Panc1 (cell line): ENCODE measurements at places on chromosomes 6 and 20.
A peak's percentile ranks its signal among the peaks of the same experiment; 100 is the strongest.

DNA sequence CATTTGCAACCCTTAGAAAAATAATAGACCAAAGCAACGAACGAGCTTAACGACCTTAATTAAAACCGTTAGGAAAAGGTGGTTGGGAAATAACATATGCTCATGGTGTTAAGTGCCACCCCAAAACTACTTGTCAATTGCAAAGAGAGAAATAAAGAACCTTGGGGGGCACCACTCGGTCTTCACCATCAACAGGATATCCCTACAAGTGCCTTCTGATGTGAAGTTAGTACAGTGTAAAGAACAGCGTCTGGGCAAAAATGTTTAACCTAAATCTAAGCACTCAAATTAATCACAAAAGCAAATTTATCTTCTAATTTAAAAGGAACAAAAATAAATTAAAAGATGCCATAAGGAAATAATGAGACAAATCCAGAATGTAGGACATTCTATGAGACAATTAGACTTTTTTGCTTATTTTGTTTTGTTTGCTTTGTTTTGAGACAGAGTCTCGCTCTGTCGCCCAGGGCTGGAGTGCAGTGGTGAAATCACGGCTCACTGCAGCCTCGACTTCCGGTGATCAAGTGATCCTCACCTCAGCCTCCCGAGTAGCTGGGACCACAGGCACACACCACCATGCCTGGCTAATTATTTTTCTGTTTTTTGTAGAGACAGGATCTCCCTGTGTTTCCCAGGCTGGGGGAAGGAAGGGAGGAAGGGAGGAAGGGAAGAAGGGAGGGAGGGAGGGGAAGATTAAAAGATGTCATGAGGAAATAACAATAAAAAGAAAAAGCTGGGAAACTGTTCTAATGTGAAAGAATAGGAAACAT, 41.3 kb upstream of the BTN3A2 start:
- DNase-seq, result no peak

DNA sequence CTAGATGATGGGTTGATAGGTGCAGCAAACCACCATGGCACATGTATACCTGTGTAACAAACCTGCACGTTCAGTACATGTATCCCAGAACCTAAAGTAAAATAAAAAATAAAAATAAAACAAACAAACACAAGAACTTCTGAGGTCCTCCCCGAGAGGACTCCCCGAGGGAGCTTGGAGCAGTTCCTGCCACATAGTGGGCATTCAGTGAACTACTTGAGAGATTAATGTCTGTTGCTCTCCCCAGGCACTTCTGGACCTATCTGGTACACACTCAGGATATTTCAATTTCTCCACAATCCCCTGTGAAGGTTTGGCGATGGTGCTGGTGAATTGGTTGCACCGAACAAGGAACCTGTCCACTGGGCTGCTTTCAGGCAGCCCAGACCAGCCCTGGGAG, 311.2 kb downstream of the ESR1 start:
- DNase-seq, result no peak

DNA sequence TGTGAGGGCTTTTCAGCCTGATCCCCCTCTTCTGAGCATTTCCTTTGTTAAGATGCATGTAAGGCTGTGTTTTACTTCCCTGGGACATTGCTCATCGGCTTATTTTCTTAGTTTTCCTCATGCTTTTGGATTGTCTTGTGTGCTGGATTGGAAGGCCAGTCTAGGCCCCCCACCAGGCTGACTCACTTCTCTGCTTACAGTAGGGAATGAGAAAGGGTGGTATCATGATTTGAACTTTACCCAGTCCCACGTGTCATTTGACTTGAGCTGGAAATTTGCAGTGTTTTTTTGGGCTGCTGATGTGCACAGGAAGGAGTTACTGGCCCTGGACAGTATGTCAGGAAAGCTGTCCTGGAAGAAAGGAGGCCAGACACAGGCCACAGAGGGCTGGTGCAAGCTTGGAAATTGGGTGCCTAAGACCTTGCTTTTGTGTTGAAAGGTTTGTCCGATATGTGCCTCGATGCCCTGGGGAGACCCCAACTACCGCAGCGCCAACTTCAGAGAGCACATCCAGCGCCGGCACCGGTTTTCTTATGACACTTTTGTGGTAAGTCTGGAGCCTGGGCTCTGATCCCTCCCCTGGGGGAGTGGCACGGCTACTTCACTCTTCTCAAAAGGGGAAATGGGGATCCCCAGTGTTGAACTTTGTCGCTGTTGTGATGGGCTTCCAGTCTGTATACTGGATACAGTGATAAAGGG, 12.8 kb downstream of the RNF114 start:
- DNase-seq, result no peak

DNA sequence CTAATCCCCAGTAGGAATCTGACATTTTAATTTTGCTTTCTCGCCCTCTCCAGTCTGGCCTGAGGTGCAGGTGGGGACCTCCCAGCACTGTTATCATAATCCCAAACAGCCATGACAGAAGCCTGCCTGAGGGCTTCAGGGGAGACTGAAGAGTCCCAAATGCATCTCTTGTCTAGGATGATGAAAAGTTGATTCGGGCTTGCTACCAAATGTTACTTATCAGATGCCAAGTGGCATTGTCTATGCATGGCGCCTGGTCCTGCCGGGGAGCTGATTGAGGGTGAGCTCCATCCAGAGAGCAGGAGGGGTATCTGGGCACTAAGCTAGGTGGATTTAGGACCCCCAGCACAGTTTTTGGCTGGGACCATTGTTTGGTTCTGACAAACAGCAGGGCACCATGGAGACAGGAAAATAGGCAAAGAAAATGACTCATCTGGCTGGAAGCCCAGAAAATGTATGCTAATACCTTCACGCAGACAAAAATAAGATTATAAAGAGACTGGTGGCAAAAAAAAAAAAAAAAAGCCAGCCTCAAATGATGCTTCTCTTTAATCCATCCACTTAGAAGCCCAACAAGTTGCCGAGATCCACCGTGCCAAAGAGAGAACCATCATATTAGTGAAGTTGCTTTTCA, 513.7 kb upstream of the SULF2 start:
- DNase-seq, result peak; percentile 22

GRCh38 chr6:137307163-137307854, 88.1 kb upstream of the IFNGR1 start:
- DNase-seq, result no peak

GRCh38 chr6:5501837-5502236, 240.5 kb downstream of the FARS2 start:
- DNase-seq, result no peak

- no peak for DNase-seq
Measured at GRCh38 chr20:57409672-57410397, 18.6 kb downstream of the RBM38 start.

GRCh38 chr6:74249658-74250057, 553.7 kb downstream of the CD109 start:
- no peak for DNase-seq

DNA sequence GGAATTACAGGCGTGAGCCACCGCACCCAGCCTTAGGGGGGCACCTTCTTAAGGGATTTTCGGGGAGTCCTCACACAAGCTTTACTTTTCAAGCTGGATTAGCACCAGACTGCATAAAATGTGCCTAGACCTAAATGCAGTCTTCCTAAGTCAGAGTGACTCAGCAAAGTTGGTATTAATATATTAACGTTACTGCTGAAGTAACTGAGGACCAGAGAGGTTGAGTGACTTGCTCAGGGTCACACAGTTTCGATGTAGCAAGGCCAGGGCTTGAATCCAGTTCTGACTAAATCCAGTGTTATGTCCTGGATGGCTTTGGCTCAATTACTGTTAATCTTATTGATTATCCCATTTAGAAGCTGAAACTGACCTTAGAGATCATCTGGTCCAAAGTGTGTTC, 13.4 kb downstream of the EDEM2 start:
- no peak for DNase-seq
